ENCODE measurements at places on chromosomes 16 and 17.

DNA sequence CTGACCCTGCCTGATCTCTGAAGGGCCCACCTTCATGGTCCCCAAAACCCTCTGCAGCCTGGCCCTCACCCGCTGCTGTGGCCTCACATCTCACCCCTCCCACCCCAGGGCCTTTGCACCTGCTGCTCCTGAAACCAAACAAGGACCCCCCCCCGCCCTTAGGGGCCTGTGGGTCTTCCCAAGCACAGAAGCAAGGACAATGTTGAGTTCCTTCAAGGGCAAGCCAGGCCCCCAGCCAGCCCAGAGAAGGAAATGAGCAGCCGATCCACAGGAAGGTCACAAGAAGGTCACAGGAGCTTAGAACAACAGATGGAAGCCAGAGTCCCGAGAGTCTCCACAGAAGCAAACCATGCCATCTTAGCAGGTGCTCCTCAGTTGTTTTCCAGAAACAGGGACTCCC, 493 bp upstream of the PDE6G start:
- DNase-seq = no peak

GRCh38 chr16:81155769-81156168, 59.6 kb upstream of the GCSH start:
- DNase-seq = no peak

- no peak for DNase-seq
Measured at GRCh38 chr17:80805032-80805751, 186.4 kb upstream of the CHMP6 start.

GRCh38 chr17:36197387-36197703, 787 bp upstream of the CCL3L1 start:
- DNase-seq = no peak

GRCh38 chr17:68378268-68379176, 78.8 kb downstream of the WIPI1 start:
- peak; percentile 70 for DNase-seq

GRCh38 chr16:58923094-58923493, 189.0 kb upstream of the GOT2 start:
- no peak for DNase-seq

GRCh38 chr17:61409301-61410112, 9.9 kb downstream of the TBX2 start:
- peak; percentile 94 for DNase-seq

DNA sequence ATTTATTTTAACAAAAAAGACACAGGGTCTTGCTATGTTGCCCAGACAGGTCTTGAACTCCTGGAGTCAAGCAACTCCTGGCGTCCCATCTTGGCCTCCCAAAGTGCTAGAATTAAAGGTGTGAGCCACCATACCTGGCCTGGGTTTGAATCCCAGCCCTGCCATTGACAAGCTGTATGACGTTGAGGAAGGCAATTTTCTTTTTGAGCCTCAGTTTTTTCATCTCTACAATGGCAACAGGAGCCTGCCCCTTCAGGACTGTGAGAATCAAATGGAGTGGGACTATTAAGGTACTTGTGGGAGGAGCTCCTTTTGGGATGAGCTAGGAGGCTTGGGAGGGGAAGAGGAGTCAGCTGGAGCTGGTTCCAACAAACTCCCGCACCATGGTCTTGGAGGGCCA, 6.2 kb downstream of the RARA start:
- no peak for DNase-seq

- no peak for DNase-seq
Measured at GRCh38 chr17:63488851-63489250, 12.0 kb downstream of the ACE start.

DNA sequence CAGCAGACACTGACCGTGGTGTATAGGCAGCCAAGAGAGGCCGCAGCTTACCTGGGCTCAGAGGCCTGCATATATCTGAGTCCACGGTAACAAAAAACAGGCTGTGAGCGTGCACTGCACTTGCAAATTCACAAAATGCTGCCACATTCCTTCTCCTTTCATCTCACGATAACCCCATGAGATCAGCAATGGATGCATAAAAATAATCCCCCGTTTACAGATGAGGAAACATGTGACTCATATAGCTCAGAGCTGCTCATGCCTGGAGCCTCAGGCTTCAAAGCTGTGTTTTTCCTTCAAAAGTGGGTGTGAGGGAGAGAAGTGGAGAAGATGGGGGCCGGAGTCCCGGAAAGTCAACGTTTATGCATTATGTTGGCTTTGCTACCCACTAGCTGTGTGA, 118.3 kb upstream of the FOXF1 start:
- DNase-seq = no peak

- DNase-seq = no peak
Measured at GRCh38 chr16:54651440-54652195, 279.0 kb upstream of the IRX5 start.

- DNase-seq = no peak
Measured at GRCh38 chr17:2412561-2413021, 11.7 kb upstream of the MNT start.

DNA sequence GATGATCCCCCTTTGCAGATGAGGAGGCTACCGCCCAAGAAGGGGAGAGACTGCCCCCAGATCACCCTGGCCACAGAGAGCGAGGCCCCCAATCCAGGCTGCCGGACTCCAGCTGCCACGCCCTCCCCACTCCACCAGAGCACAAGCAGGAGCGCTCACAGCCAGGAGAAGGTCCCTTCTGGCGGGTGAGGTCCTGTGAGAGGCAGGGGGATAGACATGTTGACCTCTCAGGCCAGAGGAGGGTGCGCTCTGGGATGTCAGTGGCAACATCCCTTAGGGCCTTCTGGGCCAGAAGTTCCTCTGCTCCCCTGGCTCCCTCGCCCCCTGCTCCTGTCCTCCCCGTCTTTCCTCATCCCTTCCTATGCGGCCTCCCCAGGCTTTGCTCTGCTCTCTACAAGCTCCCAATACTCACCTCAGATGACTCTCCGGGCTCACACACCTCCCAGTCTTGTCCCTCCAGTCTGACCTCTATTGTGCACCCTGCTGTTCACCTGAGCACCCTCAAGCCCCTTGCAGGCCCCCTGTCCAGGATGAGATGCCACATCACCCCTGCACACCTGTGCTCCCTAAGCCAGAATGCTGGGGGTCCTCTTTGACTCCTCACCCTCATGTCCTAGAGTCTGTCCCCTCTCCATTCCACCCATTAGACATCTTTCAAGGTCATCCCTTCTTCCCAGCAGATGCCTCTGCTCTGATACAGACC, 5.0 kb upstream of the NXPH3 start:
- peak; percentile 19 for DNase-seq

- no peak for DNase-seq
Measured at GRCh38 chr17:45906927-45907622, 12.7 kb downstream of the MAPT start.

DNA sequence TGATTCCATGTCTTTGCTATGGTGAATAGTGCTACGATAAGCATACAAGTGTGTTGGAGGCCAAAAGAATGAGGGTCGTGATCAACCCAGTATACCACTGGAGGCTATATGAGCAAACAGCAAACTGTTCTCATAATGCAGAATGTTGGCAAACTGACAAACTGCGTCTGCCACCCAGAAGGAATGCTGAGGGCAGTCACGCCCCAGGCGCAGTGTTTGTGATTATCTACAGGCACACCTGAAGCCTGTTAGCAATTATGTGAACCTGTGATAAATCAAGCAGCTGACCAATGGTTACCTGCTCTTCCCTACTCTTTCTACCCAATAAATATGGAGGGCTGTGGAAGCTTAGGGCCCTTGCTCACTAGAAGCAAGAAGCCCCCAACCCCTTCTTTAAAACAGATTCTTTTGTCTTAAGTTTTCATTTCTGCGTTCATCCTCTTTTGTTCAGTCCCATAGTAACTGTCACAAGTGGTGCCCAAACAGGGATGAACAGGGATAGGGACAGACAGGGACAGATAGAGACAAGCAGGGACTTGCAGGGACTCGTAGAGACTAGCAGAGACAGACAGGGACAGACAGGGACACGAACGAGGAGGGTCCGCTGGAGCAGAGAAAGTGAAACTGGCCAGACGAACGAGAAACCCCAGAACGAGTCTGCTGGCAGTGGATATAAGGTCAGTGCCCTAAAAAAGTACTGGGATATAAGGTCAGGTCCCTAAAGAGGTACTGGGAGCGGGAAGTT, 25.1 kb downstream of the CD300LG start:
- peak; percentile 40 for DNase-seq

DNA sequence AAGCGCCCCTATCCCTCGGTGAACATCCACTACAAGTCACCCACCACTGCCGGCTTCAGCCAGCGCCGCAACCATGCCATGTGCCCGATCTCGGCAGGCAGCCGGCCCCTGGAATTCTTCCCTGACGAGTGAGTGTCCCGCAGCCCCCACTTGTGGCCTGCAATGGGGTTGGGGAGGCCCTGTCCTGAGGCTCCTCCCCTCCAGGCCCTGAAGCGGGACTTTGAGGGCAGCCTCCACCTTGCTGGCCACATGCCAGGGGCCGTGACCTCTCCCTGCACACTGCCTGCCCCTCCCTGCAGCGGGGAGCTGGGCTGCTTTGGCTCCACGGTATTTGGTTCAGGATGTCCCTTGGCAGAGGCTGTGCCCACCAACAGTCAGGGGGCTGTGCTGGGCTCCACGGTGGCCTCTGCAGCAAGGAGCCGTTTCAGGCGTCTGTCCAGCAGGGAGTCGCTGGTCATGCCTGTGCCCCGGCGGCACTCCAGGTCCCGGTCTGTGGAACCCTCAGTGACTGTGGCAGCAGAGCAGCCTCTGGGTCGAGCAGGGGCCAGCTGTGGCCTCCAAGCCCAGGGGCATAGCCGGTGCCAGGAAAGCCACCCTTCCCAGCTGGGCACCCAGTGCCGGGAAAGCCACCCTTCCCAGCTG, 8.3 kb downstream of the NME3 start:
- DNase-seq = peak; percentile 78

Measured in upper lobe of left lung (tissue), 6 donors.